SK-N-SH (cell line): ENCODE measurements at places on chromosomes 4 and X.

GRCh38 chrX:56763556-56764152 is 34.6 kb downstream of the NBDY start:
- DNase-seq = peak; percentile 63

- no peak for DNase-seq
Observed at GRCh38 chr4:760616-761015, 55.0 kb downstream of the PCGF3 start.

GRCh38 chrX:99095965-99096635 is 1314.0 kb downstream of the PCDH19 start:
- DNase-seq = no peak

- peak; percentile 40 for DNase-seq
Observed at GRCh38 chr4:140626661-140627376, 58.1 kb upstream of the UCP1 start.

DNA sequence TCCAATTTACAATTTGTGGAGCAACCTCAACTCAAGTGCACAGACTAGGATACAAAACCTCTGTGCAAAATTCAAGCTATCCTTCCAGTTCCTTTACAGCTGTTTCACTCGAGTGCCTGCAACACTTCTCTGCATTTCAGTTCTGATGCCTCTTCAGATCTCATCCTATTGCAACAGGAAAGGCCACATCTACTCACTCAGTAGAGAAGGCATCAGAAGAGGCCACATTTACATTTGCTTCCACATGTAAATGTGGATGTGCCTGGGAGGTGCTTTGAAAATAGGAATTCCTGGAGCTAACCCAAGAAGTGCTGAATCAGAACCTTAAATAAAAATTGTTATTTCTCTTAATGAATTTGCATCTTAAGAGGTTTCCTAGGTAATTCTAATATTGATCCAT is 45.8 kb upstream of the SERTM2 start:
- no peak for DNase-seq

- DNase-seq = no peak
Observed at GRCh38 chrX:138001226-138001625, 435.3 kb downstream of the ZIC3 start.

DNA sequence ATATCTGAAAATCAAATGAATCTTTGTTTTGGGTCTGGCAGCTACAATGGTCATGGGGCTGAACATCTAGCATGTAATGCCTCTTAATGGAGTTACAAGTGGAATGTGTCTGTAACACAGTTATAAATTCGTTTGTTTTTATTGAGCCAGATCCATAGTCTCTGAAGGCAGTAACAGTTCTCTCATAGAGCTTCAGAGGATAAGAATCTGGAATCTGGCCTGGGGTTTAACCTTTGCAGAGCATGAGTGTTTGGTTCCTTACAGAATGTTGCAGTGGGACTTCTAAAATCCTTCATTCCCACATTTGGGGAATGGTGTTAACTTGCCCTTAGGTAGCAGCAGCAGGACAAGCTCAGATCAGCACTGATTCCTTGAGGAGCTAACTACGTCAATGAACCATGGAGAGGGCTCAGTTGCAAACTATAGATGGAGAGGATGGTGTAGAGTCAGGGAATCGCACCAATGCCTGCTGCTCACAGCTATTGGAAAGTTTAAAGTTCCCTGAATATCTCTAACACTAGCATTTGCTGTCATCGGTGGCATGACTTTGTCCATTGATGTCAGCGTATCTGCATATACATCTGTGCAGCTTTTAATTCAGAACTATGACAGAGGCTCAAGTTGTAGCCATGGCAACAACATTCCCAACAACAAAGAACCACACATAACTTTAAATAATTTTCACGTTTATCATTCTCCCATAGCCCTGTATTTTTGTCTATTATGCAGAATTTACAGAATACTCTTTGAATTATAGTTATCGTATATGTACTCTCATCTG is 72.2 kb downstream of the RASGEF1B start:
- DNase-seq = no peak

DNA sequence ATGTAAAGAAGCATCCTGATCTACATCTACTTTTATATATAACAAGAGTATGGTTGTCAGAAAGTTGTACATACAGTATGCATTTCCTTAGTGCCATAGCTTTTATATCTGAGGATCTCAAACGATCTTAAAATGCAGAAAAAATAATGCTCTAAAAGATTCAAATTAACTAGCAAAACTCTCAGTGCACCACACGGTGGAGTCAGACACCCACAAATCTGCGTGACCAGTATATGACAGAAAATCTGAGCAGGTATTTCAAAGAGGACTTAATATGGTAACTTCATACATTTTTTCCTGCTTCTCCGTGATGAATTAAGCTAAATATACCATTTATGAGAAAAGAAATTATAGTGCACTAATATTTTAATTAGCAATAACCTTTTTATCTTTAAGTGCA is 803.0 kb downstream of the DMD start:
- DNase-seq = peak; percentile 0

DNA sequence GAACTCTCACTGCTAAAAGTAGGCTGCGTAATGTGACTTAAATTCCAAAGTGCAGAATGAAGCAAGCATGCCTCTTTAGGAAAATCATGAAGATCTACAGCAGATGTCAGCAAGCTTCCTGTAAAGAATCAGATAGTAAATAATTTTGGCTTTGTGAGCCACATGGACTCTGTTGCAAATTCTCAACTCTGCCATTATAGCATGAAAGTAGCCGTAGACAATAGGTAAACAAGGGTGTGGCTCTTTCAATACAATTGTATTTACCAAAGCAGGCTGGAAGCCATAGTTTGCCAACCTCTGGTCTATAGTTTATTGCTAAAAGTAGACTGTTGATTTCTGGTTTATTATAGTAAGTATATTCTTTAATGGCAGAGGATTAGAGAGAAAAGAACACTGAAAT is 80.3 kb upstream of the FAM9B start:
- DNase-seq = no peak

- DNase-seq = no peak
Observed at GRCh38 chr4:38610966-38611431, 53.0 kb upstream of the KLF3 start.

DNA sequence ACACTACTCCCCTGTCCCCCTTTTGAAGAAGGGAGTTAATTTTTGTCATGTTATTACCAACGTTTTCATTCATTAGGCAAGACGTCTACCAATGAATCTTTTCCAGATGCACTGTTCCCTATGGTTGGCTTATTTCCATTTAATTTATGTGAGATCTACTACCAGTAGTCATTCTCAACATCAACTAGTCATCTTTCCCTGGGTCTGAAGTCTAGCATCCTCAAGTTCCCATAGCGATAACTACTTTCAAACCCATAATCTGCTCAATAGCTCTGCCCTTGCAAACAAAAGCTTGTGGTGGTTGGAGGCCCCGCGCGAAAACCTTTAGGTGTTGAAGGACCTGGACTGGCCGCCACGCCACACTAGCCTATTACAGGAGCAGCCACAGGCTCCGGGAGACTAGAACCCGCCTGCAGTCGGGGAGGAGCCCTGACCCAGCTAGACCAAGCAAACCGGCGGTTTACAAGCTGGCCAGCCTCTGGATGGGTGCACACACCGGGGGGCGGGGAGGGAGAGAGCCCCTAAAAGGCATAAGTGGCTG is 746 bp downstream of the PPAT start:
- peak; percentile 64 for DNase-seq

DNA sequence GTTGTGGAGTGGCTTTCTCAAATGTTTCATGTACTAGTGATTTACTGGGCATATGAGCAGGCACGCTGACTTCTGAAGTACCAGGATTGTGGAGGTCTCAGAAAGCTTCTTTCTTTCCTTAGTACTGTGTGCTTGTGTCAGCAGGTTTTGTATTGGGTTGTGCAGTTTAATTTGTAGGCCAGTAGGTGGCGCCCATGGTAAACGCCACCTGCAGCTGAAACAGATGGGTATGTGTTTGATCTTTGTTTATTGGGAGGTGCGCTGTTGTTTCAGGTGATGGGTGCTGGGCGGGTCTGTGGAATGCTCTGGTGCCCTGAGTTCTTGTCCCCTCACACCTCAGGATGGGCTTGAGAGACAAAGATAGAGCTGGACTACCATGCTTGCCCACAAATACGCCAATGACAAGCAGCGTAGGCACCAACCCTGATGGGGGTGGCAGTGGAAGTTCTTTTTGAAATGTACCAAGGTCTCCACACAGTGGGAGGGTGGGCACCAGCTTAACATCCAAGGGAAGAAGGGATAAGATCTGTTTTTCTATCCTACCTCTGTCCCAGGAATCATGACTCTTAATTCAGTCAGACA is 141.5 kb downstream of the RPS6KA6 start:
- peak; percentile 30 for DNase-seq

DNA sequence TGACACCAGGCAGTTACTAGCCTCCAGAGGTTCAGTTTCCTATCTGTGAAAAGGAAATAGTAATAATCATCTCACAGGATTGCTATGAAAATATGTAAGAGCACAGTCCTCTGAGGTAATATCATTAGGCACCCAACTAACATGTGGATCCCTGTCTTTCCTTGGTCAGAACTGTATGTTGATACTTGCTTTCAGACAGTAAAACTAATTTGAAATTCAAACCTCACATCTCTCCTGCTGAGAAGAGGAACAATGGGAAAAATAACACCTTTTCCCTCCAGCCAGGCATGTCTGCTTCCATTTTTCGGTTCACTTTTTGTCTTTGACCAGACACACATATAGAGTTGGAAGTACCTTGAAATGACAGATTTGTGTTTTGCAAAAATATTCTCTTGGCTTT is 262.7 kb downstream of the IL15 start:
- DNase-seq = no peak

DNA sequence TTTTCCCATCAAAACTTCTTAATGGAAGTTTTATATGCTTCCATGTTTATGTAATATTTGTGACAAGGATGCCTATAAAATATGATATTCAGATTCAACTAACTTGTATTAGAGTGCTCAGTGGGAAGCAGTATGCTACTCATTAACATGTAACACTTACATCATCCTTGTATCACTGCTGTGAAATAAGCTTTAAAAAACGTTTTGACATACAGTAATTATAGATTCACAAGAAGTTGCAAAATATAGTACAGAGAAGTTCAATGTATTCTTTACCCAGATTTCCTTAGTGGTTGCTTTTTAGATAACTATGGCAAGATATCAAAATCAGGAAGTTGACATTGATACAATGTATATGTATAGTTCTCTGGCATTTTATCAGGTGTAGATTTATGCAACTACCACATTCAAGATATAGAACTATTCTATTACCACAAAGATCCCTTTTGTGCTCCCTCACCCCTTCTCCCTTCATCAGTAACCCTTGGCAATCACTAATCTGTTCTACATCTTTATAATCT is 56.3 kb downstream of the DTHD1 start:
- no peak for DNase-seq

DNA sequence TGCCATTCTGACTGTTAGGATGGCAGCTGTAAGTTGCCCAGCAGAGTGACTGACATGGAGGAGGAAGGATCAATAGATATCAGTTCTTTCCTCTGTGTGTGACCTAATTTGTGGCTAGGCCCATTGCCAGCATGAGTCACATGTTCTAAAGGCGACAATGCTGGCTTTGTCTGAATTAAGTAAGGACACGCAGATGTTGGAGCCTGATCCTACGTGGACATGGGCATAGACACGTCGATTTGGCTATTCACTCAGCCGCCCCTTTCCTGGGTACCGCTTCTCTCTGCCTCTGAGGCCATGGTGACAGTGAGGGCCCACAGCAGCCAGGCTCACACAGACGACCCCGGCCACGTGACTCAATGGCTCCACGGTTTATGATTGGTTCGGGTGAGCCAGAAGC is 16.3 kb downstream of the PROM1 start:
- no peak for DNase-seq

DNA sequence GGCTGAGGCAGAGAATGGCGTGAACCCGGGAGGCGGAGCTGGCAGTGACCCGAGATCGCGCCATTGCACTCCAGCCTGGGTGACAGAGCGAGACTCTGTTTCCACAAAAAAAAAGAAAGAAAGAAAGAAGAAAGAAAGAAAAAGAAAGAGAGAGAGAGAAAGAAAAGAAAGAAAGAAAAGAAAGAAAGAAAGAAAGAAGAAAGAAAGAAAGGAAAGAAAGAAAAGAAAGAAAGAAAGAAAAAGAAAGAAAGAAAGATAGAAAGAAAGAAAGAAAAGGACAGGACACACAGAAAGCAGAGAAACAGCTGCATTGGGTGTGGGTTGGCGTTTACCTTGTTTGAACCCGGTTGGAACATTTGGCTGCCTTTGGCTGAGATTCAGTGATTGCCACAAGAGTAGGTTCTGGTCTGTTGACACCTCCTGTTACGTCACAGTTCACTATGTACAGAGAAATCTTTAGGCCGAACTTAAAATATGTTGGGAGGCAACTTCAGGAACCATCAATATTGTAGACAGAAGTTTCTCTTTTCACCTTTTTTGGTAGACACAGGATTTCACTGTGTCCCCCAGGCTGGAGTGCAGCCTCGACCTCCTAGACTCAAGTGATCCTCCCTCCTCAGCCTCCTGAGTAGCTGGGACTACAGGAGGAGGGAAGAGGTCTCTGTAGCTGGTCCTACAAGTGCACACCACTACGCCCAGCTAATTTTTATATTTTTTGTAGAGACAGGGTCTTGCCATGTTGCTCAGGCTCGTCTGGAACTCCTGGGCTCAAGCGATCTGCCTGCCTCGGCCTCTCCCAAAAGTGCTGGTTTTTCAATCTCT is 16.3 kb upstream of the PLCXD1 start:
- DNase-seq = no peak

DNA sequence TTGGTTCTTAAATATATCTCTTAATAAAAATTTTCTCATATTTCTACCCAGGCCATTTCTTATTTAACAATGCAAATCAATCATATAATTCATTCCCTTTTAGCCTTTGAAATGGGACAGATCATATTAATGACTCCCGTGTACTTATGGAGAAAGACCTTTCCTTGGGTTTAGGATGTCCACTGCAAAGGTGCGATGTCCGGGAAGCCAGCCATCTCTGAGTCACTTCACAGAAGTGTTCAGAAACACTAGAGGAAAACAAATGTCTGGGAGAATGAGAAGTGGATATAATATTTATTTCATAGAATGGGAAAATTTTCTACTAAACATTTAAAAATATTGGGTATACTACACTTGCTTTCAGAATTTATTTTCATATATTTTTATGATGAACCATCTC is 15.3 kb downstream of the INTU start:
- DNase-seq = no peak

DNA sequence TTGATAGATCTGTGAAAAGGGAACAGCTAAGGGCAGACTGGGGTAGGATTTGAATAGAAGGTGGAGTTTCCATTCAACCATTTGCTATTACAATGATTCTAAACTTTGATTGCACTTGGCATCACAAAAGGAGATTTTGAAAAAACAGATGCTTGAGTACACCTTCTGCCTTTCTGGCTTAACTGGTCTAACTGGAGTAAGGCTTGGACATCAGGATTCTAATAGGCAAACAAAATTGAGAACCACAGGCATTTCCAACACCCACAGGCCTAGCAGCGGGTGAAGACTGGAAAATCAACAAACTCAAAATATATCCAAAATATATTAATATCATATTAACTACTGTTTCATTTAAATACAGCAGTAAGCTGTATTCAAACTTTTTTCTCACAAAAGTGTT is 1.9 kb upstream of the VEGFC start:
- DNase-seq = no peak

GRCh38 chr4:153465615-153466080 is 512 bp upstream of the TMEM131L start:
- peak; percentile 75 for DNase-seq
